Urinary bladder (tissue), 4 donors: ENCODE measurements at places on chromosomes 3 and 15. TPM values are rescaled to one million over a fixed set of nuclear protein-coding genes. Genes with fewer than 3 reads are reported as not detected.

DNA sequence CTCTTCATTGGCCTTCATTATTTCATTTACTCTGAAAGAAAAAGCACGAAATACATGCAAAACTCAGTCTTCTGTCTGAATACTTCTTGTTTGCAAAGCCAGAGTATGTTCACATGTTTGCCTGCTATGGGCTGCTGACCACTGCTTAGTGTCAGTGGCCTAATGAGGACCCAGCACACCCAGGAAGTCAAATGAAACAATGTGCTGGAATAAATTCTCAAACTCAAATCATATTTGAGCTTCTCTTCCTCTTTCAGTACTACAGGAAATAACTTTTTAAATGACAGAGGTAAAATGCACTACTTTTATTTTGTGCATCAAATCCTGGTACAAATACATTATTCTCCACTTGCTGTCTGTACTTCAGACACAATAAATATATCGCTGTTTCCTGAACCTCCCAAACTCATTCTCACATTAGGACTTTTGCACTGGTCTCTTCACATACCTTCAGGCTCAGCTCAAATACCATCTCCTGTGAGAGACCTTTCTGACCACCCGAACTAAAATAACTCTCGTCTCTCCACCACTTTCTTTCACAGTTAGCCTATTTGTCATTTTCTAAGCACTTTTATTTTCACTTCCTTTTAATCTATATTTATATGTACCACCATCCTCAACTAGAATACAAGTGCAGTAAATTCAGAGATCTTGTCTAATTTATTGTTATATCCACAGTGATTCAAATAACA lies 176.8 kb downstream of the TUSC7 start:
- no peak for DNase-seq

- no peak for DNase-seq
Measured at GRCh38 chr3:105579439-105579838, 212.7 kb downstream of the ALCAM start.

DNA sequence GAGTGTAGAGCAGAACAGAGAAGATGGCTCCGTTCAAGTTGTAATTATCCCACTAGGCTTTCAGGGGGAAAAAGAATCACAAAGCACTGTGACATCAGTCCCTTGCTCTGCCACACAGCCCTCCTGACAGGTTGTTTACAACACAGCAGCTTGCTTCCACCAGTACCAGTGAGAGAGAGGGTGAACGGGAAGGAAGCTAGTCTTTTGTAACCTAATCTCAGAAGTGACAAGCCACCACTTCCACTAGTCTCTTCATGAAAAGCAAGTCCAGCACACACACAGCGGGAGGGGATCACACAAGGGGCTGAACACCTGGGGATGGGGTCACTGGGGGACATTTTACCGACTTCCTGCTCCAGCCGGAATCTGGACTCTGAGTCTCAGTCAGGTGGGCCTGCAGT lies 86.3 kb downstream of the FAM81A start:
- no peak for DNase-seq

- no peak for DNase-seq
Measured at GRCh38 chr3:36451816-36452215, 71.5 kb downstream of the STAC start.

GADL1 gene
- 2.3 TPM for total RNA-seq

GRCh38 chr15:47663101-47663500 lies 54.2 kb upstream of the SEMA6D start:
- no peak for DNase-seq

PP2D1 gene
- total RNA-seq, result not detected

SLC9C1 gene
- 1.9 TPM for total RNA-seq

- no peak for DNase-seq
Measured at GRCh38 chr3:46710229-46710628, 7.4 kb downstream of the PRSS50 start.

DNA sequence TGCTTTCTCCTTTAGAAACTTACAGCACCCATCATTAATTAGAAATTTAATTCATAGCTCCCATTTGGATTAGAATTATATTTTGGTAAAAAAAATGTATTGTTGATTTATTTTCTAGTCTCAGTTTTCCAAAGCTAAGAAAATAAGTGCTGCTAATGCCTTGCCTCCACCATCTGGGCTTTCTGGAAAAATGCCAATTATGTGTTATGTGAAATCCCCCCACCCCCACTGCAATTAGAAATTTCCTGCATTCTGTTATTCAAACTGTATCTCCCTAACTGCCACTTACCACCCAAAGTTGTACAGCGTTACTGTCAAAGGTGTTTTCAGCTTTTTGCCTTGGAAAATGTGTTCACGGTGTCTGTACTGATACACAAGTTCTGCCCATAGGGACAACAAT lies 617.2 kb upstream of the UBE2E2 start:
- DNase-seq, result no peak

- DNase-seq, result no peak
Measured at GRCh38 chr3:193593668-193594030, 641 bp downstream of the OPA1 start.

DAZL gene
- total RNA-seq, result not detected

GRCh38 chr3:43707266-43707665 lies 16.5 kb downstream of the ABHD5 start:
- DNase-seq, result no peak

DNA sequence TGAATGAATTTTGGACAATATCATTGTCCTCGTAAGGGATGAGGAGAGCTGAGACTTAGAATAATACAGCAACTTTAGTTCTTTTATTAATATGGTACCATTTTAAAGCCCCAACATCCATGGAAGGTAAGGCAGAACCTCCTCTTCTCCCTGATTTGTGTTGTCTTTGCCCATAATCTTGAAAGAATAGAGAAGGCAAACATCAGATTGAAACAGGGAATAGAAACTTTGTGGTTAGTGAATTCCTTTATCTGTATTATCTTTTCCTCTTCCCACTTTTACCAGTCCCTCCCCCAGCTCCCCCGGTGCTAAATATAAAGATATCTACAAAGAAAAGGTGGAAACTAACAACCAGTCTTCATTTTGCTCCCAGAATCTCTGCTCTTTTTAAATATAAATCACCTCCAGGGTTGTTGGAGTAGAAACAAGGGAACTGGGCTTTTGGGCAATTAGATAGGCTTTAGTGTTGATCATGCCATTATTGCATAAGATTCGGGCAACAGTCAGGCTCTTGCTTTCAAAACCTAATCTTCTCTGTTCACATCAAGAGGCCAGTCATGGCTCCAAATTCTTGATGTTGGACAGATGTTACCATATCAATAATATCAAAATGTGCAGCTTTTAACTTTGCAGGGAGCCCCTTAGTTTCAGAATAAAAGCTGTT lies 32.5 kb downstream of the ITPR1 start:
- DNase-seq, result no peak

PIERCE2 gene
- 3.8 TPM for total RNA-seq

GRCh38 chr3:142022381-142022780 lies 127.0 kb downstream of the TFDP2 start:
- no peak for DNase-seq

- no peak for DNase-seq
Measured at GRCh38 chr3:139745831-139746230, 68.1 kb upstream of the NMNAT3 start.

DNA sequence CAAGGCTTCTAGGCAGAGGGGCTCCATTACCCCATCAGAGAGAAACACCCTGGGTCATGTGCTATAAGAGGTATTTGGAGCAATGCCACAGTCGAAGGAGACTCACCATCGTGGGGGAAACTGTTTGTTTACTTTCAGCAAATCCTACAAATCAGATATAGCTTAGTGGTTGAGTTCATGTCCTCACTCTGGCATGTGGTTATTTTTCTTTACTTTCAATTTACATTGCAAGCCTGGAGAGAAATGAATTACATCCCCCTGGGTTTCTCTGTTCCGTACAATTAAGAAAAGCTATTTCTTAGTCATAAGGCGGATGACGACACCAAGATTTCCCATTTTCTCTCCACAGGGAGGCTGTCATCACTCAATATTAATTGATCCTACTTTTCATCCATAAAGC lies 36.9 kb downstream of the RFTN1 start:
- no peak for DNase-seq

UPK1B gene
- total RNA-seq, result 141 TPM

CFAP92 gene
- total RNA-seq, result 1.9 TPM

GRCh38 chr3:87498358-87499080 lies 222.1 kb upstream of the POU1F1 start:
- DNase-seq, result no peak

GRCh38 chr3:115325539-115325938 lies 178.5 kb upstream of the ZBTB20 start:
- no peak for DNase-seq

DNA sequence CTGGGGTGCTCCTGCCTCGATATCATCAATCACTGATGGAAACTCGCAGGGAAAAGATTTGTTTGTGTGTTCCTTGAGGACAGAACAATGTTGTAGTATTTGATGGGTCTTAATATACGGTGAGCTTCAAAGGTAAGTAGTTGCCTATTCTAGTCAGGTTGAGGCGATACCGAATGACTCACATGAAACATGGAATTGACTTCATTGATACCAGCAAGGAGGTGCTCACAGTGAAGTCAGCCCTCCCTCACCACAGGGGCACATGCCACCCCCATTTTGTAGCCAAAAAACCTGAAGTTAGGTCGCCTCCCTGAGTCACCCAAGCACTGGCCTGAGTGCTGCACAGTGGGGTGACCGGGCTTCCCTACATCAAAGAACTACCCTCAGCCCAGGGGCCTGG lies 3.7 kb upstream of the ALDH1A3 start:
- DNase-seq, result no peak

SAMMSON gene
- total RNA-seq, result 0.21 TPM

CCR9 gene
- total RNA-seq, result not detected

DNA sequence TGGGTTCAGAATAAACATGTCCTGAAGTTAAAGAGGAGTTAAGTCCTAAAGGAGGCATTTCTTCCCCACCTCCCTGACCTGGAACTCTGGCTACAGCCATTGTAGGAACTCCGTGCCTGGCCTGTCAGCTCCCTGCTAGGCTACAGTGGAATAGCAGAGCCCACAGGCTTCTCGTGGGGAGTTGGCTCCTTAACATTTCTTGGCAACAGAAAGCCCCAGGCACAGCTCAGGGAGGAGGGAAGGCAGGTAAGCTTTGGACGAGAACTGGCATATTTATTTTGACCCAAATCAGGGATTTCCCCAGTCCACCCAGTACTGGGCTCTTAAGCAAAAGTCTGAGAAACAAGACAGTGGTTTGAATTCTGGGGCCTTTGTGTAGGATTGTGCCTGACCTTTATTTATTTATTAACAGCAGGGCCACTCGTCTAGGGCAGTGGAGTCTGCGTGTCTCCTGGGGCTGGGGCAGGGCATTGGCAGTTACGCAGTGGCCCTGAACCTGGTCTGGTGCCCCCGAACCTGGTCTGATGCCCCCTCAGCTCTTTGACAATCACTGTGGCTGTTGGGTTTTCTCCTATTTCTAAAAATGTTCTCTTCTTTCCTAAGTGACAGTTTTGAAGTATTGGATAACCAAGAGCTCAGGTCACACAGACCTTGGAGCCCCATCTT lies 7.9 kb upstream of the ISG20 start:
- DNase-seq, result no peak

ACKR4 gene
- 6.8 TPM for total RNA-seq

CFAP100 gene
- not detected for total RNA-seq

GRCh38 chr3:59762941-59763340 lies 713.1 kb upstream of the CFAP20DC start:
- no peak for DNase-seq

DNA sequence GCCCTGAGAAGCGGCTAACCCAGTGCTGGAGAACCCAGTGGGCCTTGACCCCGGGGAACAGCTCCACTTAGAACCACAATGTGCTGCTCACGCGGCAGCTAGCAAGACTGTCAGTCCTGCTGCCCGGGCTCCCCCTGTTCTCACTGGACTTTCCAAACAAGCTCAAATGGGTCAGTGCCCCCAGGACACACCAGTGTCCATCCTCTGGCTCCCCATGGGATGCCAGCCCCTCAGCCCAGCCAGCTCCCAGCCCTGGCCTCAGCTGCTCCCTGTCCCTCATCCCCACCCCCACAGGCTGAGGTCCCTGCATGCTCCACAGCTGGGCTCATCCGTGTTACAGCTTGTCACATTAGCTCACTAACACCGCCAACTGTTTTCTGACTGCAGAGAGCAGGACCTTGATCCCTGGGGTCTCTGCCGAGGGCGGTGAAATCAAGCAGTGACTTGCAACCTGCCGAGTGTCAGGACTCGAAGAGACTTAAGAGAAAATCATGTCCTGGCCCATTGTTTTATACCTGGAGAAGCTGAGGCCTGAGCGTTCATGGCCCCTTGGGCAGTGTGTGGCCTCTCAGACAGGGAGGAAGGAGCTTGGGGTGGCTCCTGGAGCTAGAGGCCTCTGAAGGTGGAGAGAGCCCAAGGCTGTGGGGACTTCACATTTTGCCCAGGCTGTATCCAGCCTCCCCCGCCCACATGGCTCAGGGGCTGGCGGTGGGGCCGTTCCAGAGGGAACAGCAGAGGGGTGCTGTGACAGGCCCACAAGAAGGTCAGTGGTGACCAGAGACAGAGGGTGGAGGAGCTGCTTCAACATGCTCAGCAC lies 157.5 kb downstream of the MEGF11 start:
- no peak for DNase-seq

DAPK2 gene
- total RNA-seq, result 6.0 TPM

DNA sequence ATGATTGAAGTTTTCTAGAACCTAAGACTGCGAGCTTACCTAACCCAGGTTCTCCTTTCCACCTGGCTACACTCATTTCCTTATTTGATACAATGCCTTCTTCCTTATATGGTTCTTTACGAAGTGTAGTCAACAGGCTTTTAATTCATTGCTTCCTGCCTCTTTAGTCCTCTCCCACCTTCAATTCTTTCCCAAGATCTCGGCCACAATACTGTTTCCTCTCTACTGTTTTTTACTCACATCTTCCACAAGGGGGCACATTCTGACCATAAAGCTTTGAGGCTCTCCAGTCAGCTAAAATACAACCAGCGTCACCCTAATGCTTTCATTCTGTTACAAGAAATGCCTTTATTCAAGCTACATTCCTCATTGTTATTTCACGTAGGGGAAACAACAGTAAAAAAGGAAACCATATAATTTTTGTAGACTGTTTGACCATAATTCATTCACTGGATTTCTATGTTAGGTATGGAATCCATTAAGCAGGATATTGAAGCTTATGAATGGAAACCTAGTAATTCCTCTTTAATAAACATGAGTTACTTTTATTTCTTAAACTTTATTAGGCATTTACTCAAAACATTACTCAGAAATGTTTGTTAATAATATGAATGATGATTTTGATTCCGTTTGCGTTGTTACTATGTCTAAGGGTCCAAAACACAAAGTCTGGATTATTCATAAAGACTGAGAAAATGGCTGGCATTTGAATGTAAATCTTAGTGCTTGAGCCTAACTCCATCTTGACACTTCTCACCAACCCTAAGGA lies 29.5 kb upstream of the VEPH1 start:
- DNase-seq, result peak; percentile 43

- DNase-seq, result no peak
Measured at GRCh38 chr3:50481992-50482391, 21.4 kb downstream of the CACNA2D2 start.

- peak; percentile 29 for DNase-seq
Measured at GRCh38 chr3:2001306-2002108, 97.2 kb upstream of the CNTN4 start.

- peak; percentile 18 for DNase-seq
Measured at GRCh38 chr15:63945007-63945788, 101.1 kb downstream of the DAPK2 start.

GRCh38 chr3:50583897-50584296 lies 14.6 kb downstream of the HEMK1 start:
- no peak for DNase-seq

- DNase-seq, result no peak
Measured at GRCh38 chr3:61446341-61446740, 115.0 kb upstream of the PTPRG start.

GRCh38 chr3:97931218-97931617 lies 41.0 kb downstream of the RIOX2 start:
- no peak for DNase-seq
